Omental fat pad (tissue), 4 donors: ENCODE measurements at places on chromosomes 11 and 22.

GRCh38 chr11:80109031-80109430 lies 668.2 kb upstream of the TENM4 start:
- no peak for DNase-seq

DNA sequence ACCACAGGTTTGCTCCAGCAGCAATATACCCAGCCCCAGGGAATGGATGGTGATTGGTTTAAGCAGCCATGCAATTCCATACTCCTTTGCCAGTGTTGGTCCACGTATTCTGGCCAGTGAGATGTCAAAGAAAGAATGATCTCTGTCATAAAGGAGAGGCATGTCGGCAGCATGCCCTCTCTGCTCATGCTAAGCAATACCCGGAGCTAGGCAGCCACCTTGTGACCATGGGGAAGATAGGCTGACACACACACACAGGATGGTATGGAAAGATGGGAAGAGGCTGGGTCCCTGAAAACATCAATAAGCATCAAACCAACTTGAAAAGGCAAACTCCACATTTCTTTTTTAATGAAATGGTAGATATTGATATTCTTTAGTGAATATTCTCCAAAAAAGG lies 5.1 kb downstream of the ABCC8 start:
- no peak for DNase-seq

GRCh38 chr11:102192349-102193066 lies 82.3 kb downstream of the YAP1 start:
- DNase-seq: no peak

GRCh38 chr11:9990221-9990973 lies 303.6 kb downstream of the SBF2 start:
- DNase-seq: no peak

DNA sequence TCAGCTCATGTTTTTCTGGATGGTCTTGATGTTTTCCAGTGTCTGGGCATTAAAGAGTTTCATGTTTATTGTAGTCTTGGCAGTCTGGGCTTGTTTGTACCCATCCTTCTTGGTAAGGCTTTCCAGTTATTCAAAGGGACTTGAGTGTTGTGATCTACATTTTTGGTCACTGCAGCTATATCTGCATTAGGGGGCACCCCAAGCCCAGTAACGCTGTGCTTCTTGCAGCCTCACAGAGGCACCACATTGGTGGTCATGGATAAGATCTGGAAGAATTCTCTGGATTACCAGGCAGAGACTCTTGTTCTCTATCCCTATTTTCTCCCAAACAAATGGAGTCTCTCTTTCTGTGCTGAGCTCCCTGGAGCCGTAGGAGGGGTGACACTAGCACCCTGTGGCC lies 451.5 kb upstream of the FAT3 start:
- no peak for DNase-seq

- no peak for DNase-seq
Observed at GRCh38 chr11:8706673-8707432, 24.3 kb downstream of the RPL27A start.

DNA sequence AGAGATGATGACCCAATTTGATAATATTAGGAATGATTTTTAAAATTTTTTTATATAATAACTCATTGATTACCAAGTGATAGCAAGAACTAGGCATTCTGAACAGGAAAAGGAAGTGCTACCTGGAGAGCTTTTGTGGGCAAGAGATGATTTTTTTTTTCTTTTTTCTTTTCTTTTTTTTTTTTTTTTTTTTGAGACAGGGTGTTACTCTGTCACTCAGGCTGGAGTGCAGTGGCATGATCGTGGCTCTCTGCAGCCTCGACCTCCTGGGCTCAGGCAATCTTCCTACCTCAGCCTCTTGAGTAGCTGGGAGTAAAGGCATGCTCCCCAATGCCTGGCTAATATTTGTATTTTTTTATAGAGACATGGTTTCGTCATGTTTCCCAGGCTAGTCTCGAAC lies 40.4 kb downstream of the TNRC6B start:
- no peak for DNase-seq

DNA sequence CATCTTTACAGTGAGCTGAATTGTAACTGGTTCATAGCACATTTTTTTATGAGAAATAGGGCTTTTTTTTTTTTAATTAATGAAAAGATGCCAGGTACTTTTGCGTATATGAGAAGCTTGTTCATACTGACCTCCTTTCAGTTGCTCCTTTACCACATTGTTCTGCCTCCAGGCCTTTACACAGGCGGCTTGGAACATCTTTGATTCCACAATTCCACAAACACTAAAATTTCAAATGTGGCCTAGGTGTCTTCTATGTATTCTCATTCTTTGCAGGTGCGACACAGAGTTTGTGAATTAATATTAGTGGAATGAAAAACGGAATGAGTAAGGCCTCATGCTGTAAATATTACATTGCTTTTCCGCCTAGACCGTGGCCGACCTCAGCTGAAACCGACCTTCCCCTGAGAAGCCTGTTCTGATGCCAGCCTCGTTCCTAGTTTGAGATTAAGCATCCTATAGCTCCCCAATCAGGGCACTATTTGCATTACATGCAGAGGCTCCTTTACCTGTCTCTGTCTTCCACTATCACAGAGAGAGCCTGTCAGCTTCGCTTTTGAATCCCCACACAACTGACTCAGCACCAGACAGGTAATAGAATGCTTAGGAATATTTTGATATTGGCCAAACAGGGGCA lies 125.8 kb downstream of the LDLRAD3 start:
- DNase-seq: no peak

DNA sequence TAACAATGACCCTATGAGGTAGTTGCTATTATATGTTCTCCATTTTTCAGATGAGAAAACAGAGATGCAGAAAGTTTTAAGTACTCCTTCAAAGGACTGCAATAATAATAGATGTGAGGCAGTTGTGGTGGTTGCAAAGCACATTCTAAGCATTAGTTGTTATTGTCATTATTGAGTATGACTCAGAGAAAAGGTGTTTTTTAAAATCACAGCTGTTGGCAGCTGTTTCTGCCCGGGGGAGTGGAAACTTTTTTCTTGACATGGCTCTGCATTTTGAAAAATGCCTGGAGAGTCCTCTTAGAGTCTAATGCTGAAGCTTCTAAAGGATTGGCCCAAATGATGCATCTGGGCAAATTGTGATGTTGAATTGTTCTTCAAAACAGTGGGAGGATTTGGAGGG lies 244.5 kb upstream of the MPPED2 start:
- DNase-seq: no peak

DNA sequence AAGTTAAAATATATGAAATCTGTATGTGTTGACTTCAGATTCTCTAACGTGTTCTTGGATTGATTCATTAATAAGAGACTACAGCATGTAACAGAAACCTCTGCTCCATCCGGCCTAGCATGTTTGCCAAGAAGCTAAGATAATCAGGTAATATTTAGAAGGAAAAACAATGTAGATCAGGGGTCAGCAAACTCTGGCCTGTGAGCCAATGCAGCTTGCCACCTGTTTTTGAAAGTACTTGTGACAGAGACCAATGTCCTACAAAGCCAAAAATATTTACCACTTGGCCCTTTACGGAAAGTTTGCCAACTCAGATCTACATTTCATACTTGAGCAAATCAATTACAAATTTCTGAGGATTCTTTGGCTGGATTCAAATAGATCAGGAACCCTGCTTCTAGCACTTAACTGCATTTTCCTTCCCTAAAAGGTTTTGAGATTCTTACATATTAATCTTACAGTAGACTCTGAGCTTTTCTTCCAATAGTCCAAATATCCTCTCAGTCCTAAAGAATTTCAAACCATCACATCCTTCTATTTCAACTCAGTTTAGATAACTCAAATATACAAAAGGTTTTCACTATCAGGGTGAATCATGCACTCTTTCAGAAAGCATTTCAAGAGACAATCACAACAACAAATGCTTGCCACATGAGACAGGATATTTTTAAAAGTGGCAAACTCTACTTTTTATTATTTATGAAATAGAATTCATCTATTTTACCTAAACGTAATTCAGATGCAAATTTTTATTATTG lies 29.5 kb downstream of the APOL5 start:
- no peak for DNase-seq

DNA sequence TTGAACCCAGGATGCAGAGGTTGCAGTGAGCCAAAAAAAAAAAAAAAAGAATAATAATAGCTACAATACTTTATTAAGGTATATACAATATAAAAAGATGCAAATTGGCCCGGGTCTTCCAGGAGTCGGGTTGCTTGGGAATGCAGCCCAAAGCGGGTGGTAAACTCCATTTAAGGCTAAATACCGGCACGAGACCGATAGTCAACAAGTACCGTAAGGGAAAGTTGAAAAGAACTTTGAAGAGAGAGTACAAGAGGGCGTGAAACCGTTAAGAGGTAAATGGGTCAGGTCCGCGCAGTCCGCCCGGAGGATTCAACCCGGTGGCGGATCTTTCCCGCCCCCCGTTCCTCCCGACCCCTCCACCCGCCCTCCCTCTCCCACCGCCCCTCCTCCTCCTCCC lies 143.3 kb downstream of the DLG2 start:
- no peak for DNase-seq

DNA sequence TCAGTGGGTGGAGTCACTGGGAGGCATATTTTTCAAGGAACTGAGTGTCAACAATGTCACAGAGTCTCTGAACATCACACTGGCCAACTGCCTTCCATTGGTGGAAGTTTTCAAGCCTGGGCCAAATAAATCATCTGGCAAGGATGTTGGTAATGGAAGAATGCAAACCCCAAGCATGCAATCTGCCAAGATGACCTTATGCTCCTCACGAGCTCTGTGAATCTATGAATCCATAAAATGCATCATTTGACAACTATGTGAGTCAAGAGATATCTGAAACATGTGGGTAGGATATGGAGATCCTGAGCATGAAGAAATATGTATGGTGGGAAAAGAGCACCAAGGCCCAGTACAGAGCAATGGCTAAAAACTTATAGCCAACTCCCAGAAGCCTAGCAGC lies 122.2 kb downstream of the PLEKHA7 start:
- DNase-seq: no peak

DNA sequence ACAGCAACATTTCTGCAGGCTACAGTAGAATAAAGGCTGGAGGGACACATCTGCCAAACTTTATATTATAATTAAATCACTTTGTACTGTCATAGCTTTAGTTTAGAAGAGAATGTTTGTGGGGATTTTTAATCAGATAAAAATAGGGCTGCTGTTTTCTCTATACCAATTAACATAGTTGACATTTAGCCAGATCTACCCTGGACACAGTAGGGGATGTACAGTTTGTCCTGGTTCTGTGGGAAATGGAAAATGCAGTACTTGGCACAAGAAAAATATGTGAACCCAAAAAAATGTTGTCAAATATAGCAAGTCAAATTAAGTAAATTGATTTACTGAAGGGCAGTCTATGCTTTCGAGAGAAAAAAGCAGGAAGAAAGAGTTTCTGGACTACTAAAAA lies 20.8 kb upstream of the PICALM start:
- no peak for DNase-seq

GRCh38 chr11:75087319-75088305 lies 9.1 kb downstream of the OR2AT4 start:
- no peak for DNase-seq

DNA sequence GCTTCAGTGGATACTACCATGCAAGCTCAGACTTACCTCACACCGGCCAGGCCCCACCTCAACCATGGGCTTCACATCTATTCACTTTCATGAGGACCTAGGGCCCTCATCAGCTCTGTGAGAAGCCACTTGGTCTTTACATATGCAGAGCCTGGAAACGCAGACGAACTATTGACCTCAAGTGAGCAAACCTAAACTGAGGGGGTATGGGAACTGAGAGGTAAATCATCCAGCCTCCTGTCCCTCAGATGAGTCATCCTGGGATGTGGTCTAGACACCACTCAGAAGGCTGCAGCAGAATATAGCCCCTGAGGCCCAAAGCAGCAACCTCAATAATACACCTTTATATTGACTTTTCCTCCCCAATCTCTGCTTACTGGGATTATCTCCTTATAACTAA lies 578.0 kb downstream of the INSC start:
- DNase-seq: no peak

DNA sequence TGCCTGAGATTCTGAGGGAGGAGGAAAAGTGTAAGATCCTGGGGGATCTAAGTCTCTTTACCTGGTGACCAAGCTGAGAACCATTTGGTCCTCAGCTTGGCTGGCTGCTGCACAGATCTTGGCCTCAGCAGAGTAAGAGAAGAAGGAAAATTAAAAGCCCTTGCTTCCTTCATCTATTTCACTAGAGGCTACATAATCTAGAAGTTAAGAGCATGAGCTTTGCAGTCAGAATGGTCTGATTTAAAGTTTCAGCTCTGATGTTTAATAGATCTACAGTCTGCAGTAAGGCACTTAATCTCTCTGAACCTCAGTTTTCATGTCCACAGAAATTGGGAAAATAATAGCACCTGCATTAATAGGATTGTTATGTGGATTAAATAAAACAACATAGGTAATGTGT lies 3.1 kb upstream of the ZBTB16 start:
- DNase-seq: no peak

- DNase-seq: no peak
Observed at GRCh38 chr11:118615976-118616371, 8.6 kb downstream of the PHLDB1 start.

DNA sequence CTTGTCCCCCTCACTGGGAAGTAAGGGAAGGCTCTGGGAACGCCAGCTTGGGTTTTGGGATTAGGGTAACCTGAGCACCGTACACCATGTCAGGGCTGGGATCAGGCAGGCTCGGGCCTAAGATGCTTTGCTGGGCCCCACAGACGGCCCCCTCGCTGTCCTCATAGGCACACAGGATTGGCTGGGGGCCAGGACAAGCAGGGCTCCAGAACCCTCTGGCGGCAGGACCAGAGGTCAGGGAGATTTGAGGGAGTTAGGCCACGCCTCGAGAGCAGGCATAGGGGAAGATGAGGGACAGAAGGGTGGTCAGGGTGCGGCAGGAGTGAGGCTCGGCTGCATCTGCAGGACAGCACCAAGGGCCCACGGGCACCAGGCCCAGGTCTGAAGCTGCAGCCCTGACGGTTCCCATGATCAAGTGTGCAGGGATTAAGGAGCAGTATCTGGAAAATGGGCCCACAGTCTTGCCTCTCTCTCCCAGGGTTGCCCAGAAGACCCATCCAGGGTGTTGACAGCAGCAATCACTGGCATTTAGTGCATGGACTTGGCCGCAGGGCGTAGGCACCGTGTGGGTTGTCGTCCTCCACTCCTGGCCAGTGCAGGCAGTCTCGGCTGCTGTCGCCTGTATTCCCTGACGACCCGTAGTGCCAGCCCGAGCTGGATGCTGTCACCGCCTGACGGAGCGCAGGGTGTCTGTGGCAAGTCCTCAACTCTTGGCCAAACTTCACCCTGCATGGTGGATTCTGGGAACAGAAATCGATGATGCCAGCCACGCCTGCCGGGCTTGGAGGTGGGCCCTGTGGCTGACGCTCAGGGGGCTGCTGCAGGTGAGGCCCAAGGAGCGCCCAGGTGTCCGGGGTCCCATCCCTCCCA lies 15.7 kb upstream of the GNB1L start:
- DNase-seq: peak; percentile 16

GRCh38 chr11:132314911-132315455 lies 944.6 kb downstream of the NTM start:
- no peak for DNase-seq

GRCh38 chr11:130445788-130446187 lies 2.7 kb upstream of the ADAMTS15 start:
- DNase-seq: no peak
